RPMI7951 (cell line): ENCODE measurements at places on chromosomes 5 and 9. TPM values are rescaled to one million over a fixed set of nuclear protein-coding genes. Genes with fewer than 3 reads are reported as not detected.

Gene TSLP
- not detected in 2 replicates for total RNA-seq

Gene ERCC8
- 25.6 TPM in 2 replicates for total RNA-seq

Gene VCAN
- total RNA-seq, result 178 and 246 TPM in 2 replicates

Gene QRFP
- not detected in 2 replicates for total RNA-seq

Gene PCDH1
- 1.6 and 2.2 TPM in 2 replicates for total RNA-seq

Gene PLAC8L1
- not detected in 2 replicates for total RNA-seq

Gene ACER2
- 1.5 and 2.3 TPM in 2 replicates for total RNA-seq

Gene SLC46A2
- not detected in 2 replicates for total RNA-seq

Gene RHOBTB3
- total RNA-seq, result 64.2 and 70.2 TPM in 2 replicates

DNA sequence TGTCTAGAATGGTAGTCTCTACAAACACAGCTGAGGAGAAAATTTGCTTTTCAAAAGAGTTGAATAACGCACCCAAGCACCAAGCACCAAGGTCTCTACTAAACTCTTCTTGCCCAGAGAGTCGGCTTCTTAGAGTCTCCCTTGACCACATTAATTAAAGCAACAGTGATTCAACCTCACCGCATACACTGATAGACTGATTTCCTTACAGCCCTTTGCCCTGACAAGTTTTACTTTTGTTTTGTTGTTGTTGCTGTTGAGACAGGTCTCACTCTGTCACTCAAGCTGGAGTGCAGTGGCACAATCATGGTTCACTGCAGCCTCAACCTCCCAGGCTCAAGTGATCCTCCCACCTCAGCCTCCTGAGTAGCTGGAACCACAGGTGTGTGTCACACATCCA lies 1035.7 kb upstream of the DMAC1 start:
- DNase-seq, result no peak

GRCh38 chr9:84791643-84792042 lies 122.1 kb downstream of the NTRK2 start:
- DNase-seq, result no peak

GRCh38 chr5:129972465-129973141 lies 68.3 kb downstream of the CHSY3 start:
- DNase-seq, result no peak

DNA sequence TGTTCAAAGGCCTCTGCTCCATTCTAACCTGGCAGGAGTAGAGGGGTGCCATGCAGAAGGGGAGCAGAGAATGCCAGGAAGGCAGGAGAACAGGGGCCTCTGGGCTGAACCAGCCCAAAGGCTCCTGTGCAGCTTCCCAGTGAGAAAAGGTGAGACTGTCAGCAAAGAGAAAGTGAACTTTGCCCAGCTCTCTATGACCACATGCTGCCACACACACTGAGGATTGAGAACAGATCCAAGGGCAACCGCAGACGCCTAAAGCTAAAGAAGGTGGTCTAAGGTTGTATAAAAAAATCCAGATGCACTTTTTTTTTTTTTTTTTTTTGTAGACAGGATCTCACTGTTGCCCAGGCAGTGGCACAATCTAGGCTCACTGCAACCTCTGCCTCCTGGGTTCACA lies 51.4 kb downstream of the ALDH7A1 start:
- DNase-seq, result no peak

DNA sequence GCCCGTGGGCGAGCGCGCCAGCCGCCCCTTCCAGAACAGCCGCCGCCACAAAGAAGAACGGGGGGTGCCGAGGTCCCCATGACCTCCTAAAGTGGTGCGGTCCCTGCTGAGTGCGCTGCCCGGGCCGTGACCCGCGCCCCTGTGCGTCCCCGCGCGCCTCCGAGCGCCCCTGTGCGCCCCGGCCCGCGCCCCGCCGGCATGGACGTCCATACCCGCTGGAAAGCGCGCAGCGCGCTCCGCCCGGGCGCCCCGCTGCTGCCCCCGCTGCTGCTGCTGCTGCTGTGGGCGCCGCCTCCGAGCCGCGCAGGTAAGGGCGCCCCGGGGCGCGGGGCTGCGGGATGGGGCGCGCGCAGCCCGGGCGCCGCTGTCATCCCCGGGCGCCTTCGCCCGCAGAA lies 384 bp downstream of the COL5A1 start:
- DNase-seq, result no peak

DNA sequence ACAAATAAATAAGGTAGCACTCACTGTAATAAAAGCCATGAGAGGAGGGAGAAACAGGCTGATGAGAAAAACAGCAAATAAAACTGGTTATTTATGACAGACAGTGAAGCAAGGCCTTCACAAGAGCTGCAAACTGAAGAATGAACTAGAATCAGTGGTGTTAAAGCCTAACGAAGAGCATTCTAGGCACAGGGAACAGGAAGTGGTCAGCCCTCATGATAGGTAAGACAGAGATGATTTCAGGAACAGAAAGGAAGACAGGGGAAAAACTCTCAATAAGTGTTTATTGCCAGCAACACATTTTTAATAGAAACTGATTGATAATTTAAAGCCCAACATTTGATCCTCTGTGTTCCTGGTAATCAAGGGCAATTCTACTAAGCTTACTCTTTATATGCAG lies 124.5 kb downstream of the EDIL3 start:
- DNase-seq, result no peak

GRCh38 chr5:137902408-137903133 lies 13.3 kb downstream of the PKD2L2 start:
- DNase-seq, result no peak

- DNase-seq, result no peak
Observed at GRCh38 chr5:119527351-119527750, 75.1 kb downstream of the HSD17B4 start.

- DNase-seq, result no peak
Observed at GRCh38 chr9:24901319-24901718, 355.6 kb upstream of the IZUMO3 start.

DNA sequence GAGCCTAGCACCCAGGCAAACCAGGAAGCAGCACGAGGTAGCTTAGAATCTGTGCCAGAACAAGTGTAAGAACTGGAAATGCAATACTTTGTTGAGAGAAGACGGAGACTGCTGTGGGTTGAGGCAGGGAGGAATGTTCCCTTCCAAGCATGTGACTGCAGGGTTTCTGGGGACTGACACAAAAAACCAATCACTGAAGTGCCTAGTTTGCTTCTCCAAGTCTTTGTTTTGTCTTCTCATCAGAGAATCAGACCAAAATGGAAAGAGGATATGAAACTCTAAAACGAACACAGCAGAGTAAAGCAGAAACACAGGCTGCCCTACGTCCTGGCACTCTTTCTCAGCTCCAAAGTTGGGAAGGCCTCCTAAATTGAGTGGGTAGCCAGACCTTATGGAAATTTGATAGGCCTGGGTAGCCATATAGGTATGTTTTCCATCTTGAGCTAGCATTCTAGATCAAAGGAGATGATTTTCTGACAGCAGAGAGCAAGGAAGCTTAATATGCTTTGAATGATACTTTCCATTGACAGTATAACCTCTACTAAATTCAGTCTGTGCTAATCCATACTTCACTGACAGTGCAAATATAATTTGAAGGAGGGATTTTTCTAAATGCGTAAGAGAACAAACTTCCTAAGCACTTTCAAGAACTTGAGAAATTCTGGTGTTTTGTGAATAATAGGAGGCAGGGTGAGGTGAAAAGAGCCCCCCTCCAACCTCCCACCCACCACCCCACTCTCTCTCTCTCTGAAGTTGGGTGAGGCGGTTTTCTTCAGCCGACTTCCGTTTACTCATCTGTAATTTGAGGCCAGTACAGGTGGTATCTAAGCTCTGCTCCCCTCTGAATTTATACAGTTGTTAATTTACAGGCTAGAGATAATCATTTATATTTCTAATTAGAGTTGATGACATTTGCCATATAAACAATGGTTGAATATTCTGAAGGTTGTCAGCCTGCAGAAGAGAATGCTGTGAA lies 5.5 kb downstream of the ADRB2 start:
- no peak for DNase-seq

DNA sequence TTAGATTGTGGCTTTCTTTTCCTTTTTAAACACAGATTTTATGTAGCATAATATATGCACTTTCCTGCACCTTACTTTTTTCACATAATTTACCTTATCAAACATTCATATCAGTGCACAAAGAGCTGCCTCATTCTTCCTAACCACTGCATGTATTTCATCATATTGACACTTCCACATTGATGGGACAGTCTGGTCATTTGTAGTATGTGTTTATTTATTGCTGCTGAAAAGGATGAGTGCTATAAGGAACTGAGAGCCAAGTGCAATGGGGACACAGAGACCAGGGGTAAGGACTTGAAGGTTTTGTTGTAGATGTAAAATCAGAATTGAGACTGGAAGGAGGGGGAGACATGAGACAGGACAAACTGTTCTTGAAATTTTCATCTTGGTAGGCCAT lies 193.8 kb downstream of the SMARCA2 start:
- DNase-seq, result no peak

GRCh38 chr9:28320616-28321015 lies 747.3 kb upstream of the C9orf72 start:
- no peak for DNase-seq

GRCh38 chr9:111603041-111603440 lies 3.6 kb upstream of the PTGR1 start:
- DNase-seq, result no peak

DNA sequence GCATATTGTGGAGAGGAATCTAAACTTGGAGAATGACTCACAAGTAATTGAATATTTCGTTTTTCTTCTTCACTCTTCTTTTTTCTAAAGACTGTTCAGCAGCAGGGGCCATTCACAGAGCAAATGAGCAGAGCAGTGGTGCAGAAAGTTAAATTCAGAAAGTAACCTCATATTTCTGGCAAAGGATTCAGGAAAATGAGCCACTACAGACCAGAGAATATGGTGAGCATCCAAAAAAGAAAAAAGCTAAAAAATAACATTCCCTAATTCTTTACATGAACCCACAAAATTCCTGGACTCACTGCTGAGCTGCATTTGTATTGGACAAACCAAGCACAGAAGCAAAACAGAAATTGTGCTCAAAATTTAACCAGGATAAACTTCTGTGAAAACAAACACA lies 1486.8 kb upstream of the C9orf72 start:
- no peak for DNase-seq

GRCh38 chr5:164763206-164763605 lies 1257.8 kb downstream of the MAT2B start:
- no peak for DNase-seq

- DNase-seq, result no peak
Observed at GRCh38 chr5:15350614-15351013, 149.4 kb upstream of the FBXL7 start.

GRCh38 chr9:98541684-98542230 lies 167.0 kb downstream of the GABBR2 start:
- no peak for DNase-seq

GRCh38 chr5:14211818-14212803 lies 69.0 kb downstream of the TRIO start:
- no peak for DNase-seq

DNA sequence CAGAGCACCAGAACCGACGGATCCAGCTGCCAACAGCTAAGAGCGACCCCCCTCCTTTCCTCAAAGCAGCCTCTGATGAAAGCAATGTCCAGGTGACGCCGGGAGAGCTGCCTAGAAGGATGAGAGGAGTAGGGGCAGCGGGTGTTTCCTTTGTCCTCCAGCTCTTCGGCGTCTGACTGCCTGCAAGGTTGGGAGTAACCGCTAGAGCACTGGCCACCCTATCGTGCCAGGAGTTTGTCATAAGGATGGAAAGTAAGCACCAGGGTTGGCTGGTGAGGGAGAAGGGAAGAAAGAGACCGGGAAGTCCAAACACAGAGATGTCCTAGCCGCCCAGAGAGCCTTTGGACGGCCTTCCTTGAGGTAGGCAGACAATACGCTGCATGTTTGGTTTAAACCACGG lies 10.8 kb downstream of the MRPL36 start:
- no peak for DNase-seq

DNA sequence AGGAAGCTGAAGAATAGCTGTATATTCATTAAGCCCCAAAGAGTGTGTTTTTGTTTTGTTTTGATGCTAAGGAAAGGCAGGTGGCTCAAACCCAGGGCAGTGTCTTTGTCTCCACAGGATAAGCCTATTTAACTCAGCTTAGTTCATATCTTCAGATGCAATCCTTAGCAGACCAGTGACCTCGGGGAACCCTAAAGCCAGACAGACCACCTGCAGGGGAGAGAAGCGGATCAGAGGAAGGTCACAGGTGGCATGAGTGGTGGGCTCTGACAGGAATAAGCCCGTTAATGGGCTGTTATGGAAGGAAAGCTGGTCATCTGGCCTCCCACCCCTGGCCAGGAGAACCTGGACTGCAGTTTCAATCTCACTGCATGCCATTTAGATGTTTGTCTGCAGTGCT lies 30.8 kb downstream of the TAS2R1 start:
- no peak for DNase-seq

- peak; percentile 17 for DNase-seq
Observed at GRCh38 chr5:103216137-103216536, 42.4 kb upstream of the MACIR start.

DNA sequence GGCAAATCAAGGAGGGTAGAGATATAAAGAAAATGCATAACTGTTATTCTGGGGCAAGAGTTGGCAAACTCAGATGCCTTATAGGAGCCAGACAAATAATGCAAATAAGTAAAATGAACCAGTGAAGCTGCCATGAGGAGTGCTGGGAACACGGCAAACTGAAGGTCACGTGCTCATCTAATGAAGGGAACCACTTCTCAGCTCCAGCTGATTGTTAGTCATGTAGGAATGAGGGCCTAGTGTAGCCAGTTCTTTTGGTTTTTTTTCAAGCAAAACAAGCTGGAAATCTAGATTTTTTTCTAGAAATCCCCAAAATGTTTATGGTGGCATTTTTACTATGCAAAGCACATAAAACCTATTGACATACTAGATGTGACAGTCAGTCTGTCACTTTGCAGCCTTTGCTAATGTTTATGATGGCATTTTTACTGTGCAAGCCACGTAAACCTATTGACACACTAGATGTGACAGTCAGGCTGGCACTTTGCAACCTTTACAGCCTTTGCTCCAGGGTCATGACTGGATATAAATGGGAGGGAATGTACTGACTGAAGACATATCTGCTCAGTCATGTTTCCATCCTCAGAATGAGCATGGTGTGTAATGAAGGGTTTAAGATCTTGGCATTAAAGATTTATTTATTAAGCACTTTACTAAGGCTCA lies 39.4 kb downstream of the RUSC2 start:
- no peak for DNase-seq

DNA sequence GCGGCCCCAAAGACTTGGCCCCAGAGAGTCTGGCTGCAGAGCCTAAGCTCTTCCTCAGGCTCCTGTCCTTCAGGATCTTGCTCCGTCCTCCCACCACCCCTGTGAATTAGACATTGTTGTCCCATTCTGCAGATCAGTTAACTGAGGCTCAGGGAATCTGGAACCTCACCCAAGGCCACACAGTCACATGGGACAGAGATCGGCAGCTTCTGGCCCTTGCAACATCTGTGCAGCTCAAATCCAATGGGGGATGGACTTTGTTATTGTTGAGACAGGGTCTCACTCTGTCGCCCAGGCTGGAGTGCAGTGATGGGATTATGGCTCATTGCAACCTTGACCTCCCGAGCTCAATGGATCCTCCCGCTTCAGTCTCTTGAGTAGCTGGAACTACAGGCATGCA lies 23.9 kb upstream of the LAMC3 start:
- no peak for DNase-seq
